ENCODE measurements at places on chromosomes 2 and 18.

- no peak for DNase-seq
Measured at GRCh38 chr2:237276716-237277490, 137.1 kb downstream of the COL6A3 start.

GRCh38 chr2:143083636-143084035 lies 45.6 kb upstream of the ARHGAP15 start:
- no peak for DNase-seq

GRCh38 chr2:175707322-175707721 lies 294.7 kb downstream of the LNPK start:
- no peak for DNase-seq

- DNase-seq: no peak
Measured at GRCh38 chr2:42009657-42010580, 37.9 kb upstream of the PKDCC start.

DNA sequence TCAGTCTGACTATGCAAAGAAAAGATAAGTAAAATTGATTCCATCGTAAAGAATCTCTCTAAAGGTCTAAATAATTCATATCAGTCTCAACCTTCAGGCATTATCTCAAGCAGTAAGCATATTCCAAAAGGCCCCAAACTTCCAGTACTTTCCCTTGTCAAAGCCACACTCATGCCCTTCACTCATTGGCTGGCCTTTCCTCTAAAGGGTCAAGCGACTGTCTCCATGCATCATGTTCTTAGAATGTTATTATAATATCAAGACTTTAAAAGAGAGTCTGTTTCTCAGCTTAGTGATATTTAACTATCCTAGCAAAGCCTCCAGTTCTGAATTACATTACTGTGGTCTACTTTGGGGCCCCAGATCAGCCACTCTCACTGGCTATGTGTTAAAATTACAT lies 271.3 kb downstream of the MREG start:
- DNase-seq: no peak

GRCh38 chr2:137837830-137838229 lies 126.4 kb upstream of the HNMT start:
- no peak for DNase-seq

GRCh38 chr2:208175840-208176153 lies 12.4 kb upstream of the CRYGA start:
- no peak for DNase-seq

GRCh38 chr2:101379091-101379490 lies 8.2 kb downstream of the CREG2 start:
- DNase-seq: no peak

DNA sequence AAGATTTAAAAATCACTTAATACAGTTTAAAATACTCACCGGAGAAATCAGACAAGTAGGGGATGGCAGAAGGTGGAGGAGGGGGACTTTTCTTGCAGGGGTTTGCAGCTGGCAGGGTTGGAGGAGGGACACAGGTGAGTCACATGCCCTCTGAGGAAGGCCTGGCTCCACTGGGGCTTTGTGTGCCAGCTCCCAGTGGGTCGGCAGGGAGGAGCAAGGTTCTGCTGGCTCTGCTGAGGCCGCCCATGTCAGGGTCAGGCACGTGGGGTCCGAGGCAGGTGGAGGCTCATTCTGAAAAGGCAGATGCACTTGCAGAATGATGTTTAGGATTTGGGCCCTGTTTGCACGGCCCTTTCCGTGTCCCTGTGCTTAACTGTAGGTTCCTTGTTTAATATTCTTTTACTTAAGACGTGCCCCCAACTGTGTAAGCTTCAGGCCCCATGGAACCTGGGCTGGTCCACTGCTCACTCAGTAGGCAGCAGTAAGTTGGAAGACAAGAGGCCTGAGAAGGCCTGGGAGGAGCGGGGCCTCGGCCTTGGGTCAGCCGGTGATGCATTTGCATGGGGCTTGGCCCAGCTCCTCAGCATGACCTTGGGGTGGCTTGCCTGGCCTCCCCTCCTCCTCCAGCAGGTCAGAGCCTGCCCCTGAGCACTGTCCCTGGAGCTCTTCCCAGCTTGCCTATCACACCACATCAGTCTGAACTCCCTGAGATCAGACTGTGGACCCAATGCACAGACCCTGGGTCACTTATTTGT lies 141.0 kb downstream of the GLI2 start:
- DNase-seq: no peak

GRCh38 chr18:75220551-75221355 lies 10.2 kb downstream of the TSHZ1 start:
- no peak for DNase-seq

DNA sequence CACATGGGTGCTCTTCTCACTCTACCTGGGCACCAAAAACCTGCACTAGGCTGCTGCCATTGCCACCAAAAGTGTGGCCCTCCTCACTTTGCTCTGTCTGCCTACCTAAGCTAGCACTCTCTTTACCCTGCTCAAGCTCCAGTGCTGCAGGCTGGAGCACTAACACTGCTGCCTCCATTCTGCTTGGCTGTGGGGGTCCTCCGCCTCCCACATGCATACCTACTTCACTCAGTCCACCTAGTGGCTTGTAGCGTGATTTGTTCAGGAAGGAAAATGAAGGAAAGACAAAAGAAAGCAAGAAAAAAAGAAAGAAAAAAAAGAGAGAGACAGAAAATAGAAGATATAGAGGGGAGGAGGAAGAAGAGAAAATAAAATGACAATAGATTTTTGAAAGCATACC lies 1339.4 kb upstream of the CHAC2 start:
- no peak for DNase-seq

- no peak for DNase-seq
Measured at GRCh38 chr18:50839996-50840395, 20.2 kb upstream of the MRO start.
